Inflammatory macrophage (primary cell): ENCODE measurements at places on chromosomes 3 and 15.

- DNase-seq: peak; percentile 64
Observed at GRCh38 chr15:38354315-38354929, 99.5 kb upstream of the FAM98B start.

GRCh38 chr15:51737522-51738305 lies at the start of gene LYSMD2:
Gene LYSMD2, minus strand, starts transcription at chr15:51737655. Its CDS starts 33 bp downstream, at chr15:51737622.
- DNase-seq: peak; percentile 65

- peak; percentile 81 for DNase-seq
Observed at GRCh38 chr3:151395806-151396205, 11.3 kb upstream of the P2RY12 start.

- DNase-seq: no peak
Observed at GRCh38 chr15:77851691-77852090, 219.0 kb upstream of the LINGO1 start.

DNA sequence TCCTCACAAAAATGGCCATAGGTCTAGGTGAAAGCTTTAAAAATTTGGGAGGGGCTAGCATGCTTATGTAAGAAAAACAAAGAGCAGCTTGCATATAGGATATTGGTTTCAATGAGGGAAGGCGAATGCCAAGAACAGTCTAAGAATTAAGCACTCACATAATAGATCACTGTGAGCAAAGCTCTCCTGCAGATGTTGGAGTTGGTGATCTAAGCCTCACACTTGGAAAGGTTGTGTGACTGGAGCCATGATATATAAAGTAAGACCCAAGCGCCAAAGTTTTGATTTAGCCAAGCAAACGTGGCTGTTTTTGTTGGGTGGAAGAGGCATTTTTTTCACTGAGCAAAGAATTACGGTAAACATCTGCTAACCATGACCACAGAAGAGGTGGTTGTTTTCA lies 237.5 kb downstream of the FOXP1 start:
- DNase-seq: no peak

GRCh38 chr3:71089271-71089847 lies 494.2 kb downstream of the FOXP1 start:
- peak; percentile 58 for DNase-seq

GRCh38 chr3:111690242-111690641 lies 95.1 kb upstream of the ZBED2 start:
- DNase-seq: no peak
